ENCODE measurements at places on chromosomes 5 and 9.
A peak's percentile ranks its signal among the peaks of the same experiment; 100 is the strongest.

- DNase-seq: no peak
- H3K4me3 ChIP-seq: no peak overlapping the region
- H3K36me3 ChIP-seq: no peaks in the 10 kb centered on the region
- H3K27me3 ChIP-seq: no peaks in the 10 kb centered on the region
- H3K4me1 ChIP-seq: no peaks in the 10 kb centered on the region
Observed at GRCh38 chr9:127585161-127585819, 26.8 kb upstream of the STXBP1 start.

GRCh38 chr5:14281746-14282181, 138.6 kb downstream of the TRIO start:
- H3K36me3 ChIP-seq: no peaks in the 10 kb centered on the region
- H3K27ac ChIP-seq: no peak overlapping the region
- H3K4me1 ChIP-seq: peaks cover 39% of the 10 kb centered on the region
- H3K4me3 ChIP-seq: no peak overlapping the region
- H3K27me3 ChIP-seq: no peaks in the 10 kb centered on the region
- DNase-seq: no peak

GRCh38 chr9:117723986-117724625, 19.9 kb downstream of the TLR4 start:
- H3K27me3 ChIP-seq: no peaks in the 10 kb centered on the region
- no peak for DNase-seq
- H3K27ac ChIP-seq: no peak overlapping the region
- peaks cover 5% of the 10 kb centered on the region for H3K4me1 ChIP-seq

GRCh38 chr9:120689860-120690259, 24.4 kb downstream of the MEGF9 start:
- peak; percentile 46 for DNase-seq
- H3K36me3 ChIP-seq: no peaks in the 10 kb centered on the region
- H3K27ac ChIP-seq: no peak overlapping the region
- H3K4me3 ChIP-seq: no peak overlapping the region

DNA sequence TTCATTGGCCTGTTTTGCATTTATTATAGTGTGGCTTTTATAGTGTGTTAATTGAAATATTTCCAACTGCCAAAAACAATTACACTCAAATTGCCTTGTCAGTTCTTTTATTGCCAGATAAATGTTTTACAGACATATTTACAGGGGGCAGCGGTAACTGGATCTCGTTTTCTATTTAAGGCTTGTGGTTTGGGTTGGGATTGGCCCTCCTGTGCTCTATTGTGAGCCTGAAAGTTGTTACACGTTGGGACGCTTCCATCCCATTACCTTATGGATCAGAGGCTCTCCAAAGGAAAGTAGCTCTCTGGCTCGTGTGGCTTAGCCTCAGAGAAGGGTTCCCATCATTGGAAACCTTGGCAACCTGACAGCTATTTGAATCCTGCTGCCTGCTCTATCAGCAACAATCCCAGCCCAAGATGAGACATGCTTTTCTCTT, 20.8 kb downstream of the DNAI1 start:
- H3K27me3 ChIP-seq: peaks cover 9% of the 10 kb centered on the region
- peaks cover 9% of the 10 kb centered on the region for H3K4me1 ChIP-seq
- peak; percentile 41 for DNase-seq
- H3K27ac ChIP-seq: no peak overlapping the region

- peak; percentile 79 for DNase-seq
- no peak overlapping the region for H3K27ac ChIP-seq
- peaks cover 11% of the 10 kb centered on the region for H3K4me1 ChIP-seq
- no peaks in the 10 kb centered on the region for H3K36me3 ChIP-seq
Observed at GRCh38 chr5:5616247-5616895, 193.9 kb downstream of the ICE1 start.

- no peaks in the 10 kb centered on the region for H3K27me3 ChIP-seq
- H3K36me3 ChIP-seq: no peaks in the 10 kb centered on the region
Observed at GRCh38 chr5:143094087-143094521, 309.4 kb downstream of the NR3C1 start.

- no peak overlapping the region for H3K4me3 ChIP-seq
- no peaks in the 10 kb centered on the region for H3K36me3 ChIP-seq
- peak; percentile 91 for DNase-seq
- H3K4me1 ChIP-seq: peaks cover 23% of the 10 kb centered on the region
Observed at GRCh38 chr5:173753307-173754168, 134.6 kb upstream of the CPEB4 start.

DNA sequence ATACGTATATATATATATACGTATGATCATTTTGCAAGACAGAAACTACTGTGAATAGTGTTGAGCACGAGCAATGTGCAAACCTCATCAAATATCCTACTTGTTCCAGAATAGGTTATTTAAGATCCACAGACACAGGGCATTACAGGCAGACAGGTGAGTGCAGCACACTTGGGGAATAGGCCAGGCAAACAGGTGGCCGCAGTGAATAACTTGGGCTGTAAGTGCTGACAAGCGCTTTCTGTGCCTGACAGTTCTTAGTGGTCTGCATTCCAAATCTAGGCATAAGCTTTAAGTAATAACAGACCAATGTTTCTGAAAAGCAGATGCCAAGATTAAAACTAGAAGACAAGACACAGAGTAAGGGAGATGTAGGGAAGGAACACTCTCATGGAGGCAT, 77.9 kb downstream of the LHFPL2 start:
- no peaks in the 10 kb centered on the region for H3K36me3 ChIP-seq
- no peak overlapping the region for H3K4me3 ChIP-seq
- no peaks in the 10 kb centered on the region for H3K27me3 ChIP-seq
- no peak for DNase-seq

DNA sequence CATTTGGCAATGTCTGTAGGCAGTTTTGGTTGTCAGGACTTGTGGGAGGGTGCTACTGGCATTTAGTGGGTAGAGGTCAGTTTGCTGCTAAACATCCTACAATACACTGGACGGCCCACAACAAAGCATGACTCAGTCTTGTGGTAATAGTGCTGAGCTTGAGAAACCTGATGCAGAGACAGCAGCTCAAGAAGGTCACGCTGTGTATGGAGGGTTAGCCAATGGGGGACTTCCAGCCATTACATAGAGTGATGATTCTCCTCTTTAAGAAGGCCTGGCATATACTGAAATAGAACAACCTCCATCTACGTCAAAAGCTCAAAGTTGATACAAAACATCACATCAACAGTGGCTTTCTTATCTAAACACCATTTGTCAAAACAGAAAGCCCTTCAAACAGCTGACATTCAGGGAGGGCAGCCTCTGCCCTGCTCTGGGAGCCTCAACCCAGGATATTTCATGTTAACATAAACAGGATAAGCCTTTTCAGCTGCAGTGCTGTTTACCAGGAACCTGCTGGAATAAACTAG, 143.0 kb downstream of the GPBP1 start:
- H3K4me1 ChIP-seq: no peaks in the 10 kb centered on the region
- no peak overlapping the region for H3K4me3 ChIP-seq
- no peak for DNase-seq
- H3K36me3 ChIP-seq: no peaks in the 10 kb centered on the region
- H3K27me3 ChIP-seq: no peaks in the 10 kb centered on the region

DNA sequence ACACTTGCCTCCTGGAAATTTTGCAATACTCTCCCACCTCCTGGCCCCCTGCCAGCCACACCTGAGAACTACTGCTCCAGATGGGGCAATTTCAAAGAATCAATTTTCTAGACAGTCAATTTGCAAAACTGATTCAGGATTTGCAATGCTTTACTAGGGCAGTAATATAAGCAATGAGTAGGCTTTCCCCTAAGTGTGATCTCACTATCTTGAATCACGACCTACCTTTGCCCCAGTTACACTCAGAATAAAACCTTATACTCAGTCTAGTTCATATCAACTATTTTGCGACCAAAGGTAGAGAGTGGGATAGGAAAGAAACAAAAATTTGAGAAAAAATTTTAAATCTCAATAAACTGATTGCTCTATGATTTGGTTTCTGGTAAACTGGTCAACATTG, 54.4 kb downstream of the DROSHA start:
- no peaks in the 10 kb centered on the region for H3K4me1 ChIP-seq
- H3K36me3 ChIP-seq: peaks cover 9% of the 10 kb centered on the region
- H3K4me3 ChIP-seq: no peak overlapping the region
- H3K27me3 ChIP-seq: no peaks in the 10 kb centered on the region

DNA sequence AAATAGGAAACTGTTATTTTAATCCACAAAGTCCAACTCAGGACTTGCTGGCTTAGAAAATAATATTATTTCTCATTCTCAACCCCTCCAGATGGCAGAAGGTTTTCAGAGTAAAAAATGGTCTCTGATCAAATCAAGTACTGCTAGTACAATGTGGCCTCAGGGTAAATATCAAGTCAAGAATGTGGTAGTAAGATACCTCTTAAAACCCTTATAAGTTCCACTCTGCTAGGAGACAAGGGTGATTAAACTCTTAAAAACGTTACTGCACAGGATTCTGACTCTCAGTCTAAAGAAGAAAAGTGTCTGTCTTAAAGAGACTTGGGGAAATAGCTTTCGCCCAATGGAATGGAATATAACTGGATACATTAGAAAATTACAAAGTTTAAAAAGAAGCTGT, 120.8 kb upstream of the PDE4D start:
- no peaks in the 10 kb centered on the region for H3K36me3 ChIP-seq
- no peak for DNase-seq
- H3K4me3 ChIP-seq: no peak overlapping the region
- no peaks in the 10 kb centered on the region for H3K4me1 ChIP-seq
- H3K27ac ChIP-seq: no peak overlapping the region

- H3K36me3 ChIP-seq: no peaks in the 10 kb centered on the region
- no peak overlapping the region for H3K27ac ChIP-seq
- H3K4me3 ChIP-seq: no peak overlapping the region
- no peaks in the 10 kb centered on the region for H3K4me1 ChIP-seq
- DNase-seq: no peak
Observed at GRCh38 chr5:85910335-85910734, 707.4 kb upstream of the COX7C start.

- H3K27me3 ChIP-seq: no peaks in the 10 kb centered on the region
- H3K4me1 ChIP-seq: peaks cover 14% of the 10 kb centered on the region
- no peak for DNase-seq
- H3K27ac ChIP-seq: no peak overlapping the region
Observed at GRCh38 chr5:154334406-154335064, 111.3 kb upstream of the SAP30L start.

DNA sequence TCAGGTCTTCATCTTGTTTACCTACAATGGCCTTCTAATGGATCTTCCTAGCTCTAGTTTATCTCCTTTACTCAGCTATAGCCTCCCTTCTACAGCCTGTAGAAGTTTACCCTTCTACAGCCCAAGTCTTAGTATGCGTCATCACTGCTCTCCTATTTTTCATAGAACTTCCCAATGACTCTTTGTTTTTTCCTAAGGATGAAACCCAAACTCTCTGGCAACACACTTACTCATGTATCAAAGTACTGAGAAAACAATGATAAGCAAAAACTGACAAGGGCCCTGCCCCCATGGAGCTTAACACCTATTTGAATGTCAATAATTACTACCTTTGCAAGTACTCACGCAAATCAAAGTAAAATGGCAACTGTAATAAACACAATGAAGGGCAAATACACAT, 33.7 kb downstream of the LEAP2 start:
- H3K4me1 ChIP-seq: no peaks in the 10 kb centered on the region
- H3K27ac ChIP-seq: no peak overlapping the region
- DNase-seq: no peak
- no peaks in the 10 kb centered on the region for H3K36me3 ChIP-seq
- no peak overlapping the region for H3K4me3 ChIP-seq

DNA sequence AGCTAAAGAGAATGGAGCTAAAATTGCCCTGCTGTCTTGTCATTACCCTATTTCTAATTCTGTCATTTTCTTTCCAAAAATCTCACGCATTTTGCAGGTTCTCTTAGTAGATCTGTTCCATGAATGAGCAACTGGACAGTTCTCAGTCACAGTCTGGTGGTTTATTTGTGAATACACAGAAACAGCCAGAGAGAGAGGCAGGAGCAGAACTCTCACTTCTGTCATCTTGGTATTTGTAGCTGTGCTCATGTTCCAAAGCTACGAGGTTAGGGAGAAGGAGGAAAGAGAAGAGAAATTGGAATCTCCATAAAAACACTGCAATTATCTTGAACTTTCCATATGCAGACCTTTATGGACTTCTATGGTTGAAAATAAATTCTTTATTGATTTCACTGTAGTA, 118.0 kb upstream of the OR13F1 start:
- H3K27ac ChIP-seq: no peak overlapping the region
- no peaks in the 10 kb centered on the region for H3K27me3 ChIP-seq
- H3K4me1 ChIP-seq: no peaks in the 10 kb centered on the region
- H3K4me3 ChIP-seq: no peak overlapping the region
- DNase-seq: no peak
- H3K36me3 ChIP-seq: no peaks in the 10 kb centered on the region

DNA sequence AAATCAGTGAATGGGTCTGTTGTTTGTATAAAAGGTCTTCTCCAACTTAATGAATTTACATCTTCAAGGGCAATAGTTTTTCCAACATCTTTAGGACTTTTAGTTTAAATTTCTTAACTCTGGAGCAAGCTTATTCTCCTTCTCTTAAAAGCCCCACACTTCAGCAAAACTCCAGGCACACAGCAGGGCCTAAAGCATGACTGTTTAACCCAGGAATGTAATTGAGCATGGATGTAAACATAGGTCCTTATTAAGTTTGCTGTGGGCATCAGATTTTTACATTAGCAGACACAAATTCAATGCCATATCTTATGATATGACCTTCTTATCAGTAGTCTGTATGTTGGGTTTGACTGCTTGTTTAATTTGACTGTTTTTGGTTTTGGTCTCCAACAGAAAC, 78.9 kb downstream of the ABCA1 start:
- H3K36me3 ChIP-seq: no peaks in the 10 kb centered on the region
- no peak overlapping the region for H3K4me3 ChIP-seq
- no peak overlapping the region for H3K27ac ChIP-seq
- H3K27me3 ChIP-seq: no peaks in the 10 kb centered on the region
- no peaks in the 10 kb centered on the region for H3K4me1 ChIP-seq

DNA sequence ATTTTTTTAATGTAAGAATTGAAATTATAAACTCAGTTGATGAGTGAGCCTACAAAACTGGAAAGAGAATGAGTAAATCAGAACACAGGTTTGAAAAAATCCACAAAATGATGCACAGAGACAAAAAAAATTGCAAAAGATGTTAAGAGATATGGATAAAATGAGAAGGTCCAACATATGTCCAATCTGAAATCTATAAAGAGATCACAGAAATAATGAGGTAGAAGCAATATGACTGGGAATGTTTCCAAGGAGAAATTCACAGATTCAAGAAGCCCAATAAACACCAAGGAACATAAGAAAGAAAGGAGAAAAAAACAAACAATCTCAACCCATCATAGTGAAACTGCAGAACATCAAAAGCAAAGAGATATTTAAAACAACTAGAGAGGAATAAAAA, 288.4 kb upstream of the SLC30A5 start:
- H3K4me1 ChIP-seq: no peaks in the 10 kb centered on the region
- H3K27me3 ChIP-seq: no peaks in the 10 kb centered on the region
- H3K27ac ChIP-seq: no peak overlapping the region
- no peak for DNase-seq
- H3K4me3 ChIP-seq: no peak overlapping the region

GRCh38 chr9:18114559-18115475, 359.1 kb upstream of the ADAMTSL1 start:
- H3K27me3 ChIP-seq: no peaks in the 10 kb centered on the region
- H3K4me1 ChIP-seq: no peaks in the 10 kb centered on the region
- H3K4me3 ChIP-seq: no peak overlapping the region
- no peak overlapping the region for H3K27ac ChIP-seq
- no peaks in the 10 kb centered on the region for H3K36me3 ChIP-seq
- DNase-seq: no peak

- H3K27me3 ChIP-seq: no peaks in the 10 kb centered on the region
- H3K27ac ChIP-seq: no peak overlapping the region
- H3K4me3 ChIP-seq: no peak overlapping the region
- H3K36me3 ChIP-seq: no peaks in the 10 kb centered on the region
- no peaks in the 10 kb centered on the region for H3K4me1 ChIP-seq
- DNase-seq: no peak
Observed at GRCh38 chr5:148060881-148061280, 2.9 kb upstream of the SPINK5 start.
